ENCODE measurements at places on chromosomes 11 and 22.

DNA sequence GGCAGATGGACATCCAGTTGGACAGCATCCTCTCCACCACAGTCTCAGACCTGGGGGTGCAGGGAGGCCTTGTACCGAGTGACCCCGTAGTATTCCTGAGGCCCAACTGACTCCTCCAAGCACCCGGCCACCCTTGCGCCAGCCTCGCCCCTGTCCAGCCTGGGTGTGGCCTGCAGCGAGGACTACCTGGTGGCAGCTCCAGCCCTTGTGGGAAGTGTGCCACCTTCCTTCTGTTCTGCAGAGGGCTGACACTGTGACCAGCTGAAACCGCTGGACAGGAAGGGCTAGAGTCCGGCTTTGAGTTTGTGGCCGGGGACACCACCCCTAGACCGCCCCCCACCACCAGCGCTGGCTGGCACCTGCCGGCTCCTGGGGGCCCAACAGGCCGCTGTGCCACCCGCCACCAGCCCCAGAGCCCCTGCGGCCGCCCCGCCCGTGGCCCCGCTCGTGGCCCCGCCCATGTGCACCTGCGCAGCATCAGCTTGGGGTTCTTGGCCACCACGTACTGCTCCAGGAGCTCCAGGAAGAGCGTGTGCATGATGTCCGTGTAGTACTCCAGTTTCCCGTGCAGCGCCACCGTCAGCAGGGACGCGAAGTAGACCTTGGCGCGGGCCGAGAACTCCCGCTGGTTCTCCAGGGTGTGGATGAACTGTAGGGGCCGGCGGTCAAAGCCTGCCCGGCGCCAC lies 10.0 kb upstream of the MAPK11 start:
- no peak for DNase-seq

DNA sequence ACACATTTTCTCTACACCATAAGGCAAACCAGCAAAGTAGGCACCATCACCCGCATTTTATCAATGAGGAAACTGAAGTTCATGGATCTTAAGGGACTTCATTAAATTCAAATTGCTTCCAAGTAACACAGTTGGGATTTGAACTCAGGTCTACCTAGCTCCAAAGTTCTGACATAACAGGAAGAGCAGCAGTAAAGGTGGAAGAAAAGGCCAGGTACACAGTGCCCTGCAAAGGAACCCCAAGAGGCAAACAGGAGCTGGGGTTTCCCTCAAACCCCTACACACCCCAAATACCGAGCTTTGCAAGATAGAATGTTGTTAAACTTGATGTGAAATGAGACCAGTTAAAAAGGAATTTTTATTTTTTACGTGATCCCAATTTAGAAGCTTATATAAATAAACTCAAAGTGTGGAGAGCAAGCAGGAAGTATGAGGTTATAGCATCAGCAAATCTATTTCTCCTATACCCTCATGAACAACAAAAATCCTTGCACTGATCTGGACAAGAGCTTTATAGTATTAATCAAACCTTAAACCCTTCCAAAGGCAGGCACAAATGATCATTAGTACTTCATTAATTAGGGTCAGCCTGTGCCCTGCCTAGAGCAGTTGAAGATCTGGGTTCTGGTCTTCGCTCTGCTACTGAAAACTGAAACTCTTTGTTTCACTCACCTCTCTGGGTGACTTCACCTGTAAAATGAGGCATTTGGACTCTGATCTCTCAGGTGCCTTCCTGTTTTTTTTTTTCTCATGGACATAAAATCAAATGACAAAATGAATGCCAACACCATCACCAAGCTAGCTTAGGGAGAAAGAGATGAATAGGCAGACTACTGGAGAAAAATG lies 36.5 kb downstream of the SYTL2 start:
- DNase-seq = no peak

DNA sequence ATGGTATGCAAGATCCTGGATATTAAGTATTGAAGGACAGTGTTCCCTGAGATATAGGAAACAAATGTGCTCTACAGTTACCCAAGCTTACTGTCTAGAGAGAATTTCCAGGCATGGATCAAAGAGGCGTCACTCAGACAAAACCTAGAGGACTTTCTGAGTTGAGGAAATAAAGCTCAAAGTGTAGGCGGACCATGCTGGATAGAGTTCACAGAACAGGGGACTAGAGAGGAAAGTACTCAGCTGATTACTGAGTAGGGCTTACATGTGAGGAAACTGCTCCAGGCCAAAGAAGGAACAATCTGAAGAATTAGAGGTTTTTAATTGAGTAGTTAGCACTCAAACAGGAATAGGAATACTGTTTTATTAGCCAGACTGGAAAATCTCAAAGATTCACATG lies 193.3 kb downstream of the TMEM135 start:
- DNase-seq = no peak

DNA sequence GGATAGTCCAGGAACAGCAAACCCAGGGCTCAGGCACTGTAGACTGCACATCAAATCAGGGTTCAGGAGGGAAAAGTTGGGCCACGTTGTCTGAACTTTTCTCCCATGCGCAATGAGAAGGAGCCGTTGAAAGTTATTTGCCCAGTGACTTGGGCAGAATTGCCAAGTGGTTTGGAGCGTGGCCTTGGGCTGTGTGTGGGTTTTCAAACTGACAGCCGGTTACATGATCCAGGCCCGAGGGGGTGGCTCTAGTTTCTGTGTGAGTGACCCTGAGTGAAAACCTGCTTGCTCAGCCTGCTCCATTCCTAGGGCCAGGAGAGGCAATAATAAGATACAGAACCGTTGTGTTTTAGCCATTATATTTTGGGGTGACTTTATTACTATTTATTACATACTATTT lies 20.3 kb downstream of the MB start:
- no peak for DNase-seq

DNA sequence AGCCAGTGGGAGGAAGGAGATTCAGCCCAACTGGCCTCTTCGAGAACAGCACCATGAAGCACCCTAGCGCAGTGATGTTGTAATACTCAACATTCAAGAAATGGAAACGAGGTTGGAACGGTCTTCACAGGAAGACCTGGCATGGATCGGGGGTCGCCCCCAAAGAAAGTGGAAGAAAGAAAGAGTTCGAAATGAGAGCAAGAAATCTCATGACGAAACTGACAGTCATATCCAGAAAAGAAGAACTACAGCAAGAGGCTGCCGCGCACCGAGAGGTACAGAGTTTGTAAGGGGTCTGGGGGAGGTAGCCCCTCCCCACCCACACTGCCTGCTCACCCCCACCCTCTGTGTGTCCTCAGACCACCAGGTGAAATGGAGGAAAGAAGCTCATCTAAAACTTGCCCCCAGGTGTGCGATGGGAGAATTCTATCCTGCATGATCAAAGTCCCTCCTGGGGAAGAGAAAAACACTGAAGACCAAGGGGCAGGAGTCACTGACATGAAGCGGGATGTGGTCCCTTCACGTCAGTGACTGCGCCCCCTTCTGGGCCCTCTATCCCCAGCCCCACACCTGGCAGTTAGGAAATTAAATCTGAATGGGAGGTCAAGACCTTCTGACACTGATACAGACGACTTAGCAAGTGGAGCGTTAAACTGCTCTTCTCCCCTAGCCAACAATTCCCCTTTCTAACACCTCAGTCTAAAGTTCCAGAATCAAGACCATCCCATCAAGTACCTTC lies 52.9 kb upstream of the SPATA19 start:
- DNase-seq = no peak

GRCh38 chr11:121688860-121689614 lies 236.3 kb upstream of the SORL1-AS1 start:
- no peak for DNase-seq

GRCh38 chr11:95556342-95557163 lies 233.0 kb downstream of the FAM76B start:
- no peak for DNase-seq

GRCh38 chr22:35069541-35069940 lies 3.6 kb downstream of the ISX start:
- no peak for DNase-seq

DNA sequence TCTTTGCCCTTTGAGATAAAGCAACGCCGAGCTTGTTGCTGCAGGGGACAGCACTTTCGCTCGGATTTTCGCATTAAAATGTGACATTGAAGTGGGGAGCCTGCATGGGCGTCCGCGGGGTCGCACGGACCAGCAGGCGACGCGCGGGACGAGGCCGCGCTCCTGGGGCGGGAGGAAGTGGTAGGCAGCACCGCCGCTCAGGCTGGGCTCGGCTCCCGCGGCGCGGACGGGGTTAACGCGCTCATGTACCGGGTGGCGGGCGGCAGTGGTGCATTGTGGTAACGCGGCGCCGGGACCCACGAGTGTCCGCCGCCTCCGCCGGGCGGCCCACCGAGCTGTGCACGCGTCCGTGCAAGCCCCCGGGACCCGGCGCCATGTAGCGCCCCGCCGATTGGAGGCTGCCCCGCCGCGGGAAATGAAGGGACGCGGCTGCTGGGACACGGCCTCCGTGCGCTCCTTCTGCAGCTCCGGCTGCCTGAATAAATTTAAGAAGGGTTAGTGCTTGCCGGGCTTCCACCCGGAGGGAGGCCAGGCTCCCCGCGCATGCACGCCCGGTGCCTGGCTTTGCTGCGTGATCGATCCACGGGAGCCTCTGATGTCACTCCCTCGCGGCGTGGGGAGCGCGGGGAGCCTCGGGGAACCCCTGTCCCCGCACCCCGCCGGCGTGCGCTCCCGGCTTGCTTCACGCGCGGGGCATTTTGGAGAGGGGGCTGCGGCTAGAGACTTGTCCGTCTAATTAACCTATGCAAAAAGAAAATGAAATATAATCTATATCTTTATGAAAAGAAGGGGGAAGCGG lies 127.7 kb downstream of the OSBP2 start:
- no peak for DNase-seq

DNA sequence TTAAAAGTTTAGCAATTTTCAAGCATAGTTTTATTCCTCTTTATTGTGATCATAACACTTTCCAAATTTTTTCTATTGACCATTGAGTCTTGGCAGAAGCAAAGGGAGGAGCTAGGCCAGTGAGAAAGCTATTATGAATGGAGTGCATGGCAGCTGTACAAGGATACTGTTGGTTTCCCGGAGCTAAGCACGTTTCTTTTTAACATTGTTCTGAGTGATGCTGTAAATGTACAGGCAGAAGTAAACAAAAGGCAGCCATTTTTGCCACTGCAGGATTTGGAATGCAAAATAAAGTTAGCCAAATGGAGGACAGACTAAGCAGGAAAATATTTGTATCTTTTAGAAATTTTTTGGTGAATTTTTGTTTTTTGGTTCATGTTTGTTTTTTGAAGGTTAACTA lies 16.2 kb downstream of the CBL start:
- DNase-seq = no peak

GRCh38 chr22:20236052-20236717 lies 31.9 kb downstream of the RTN4R start:
- DNase-seq = no peak

GRCh38 chr11:77446911-77447629 lies 26.8 kb downstream of the PAK1 start:
- DNase-seq = no peak

- no peak for DNase-seq
Observed at GRCh38 chr11:131065435-131066413, 149.4 kb upstream of the SNX19 start.

- no peak for DNase-seq
Observed at GRCh38 chr22:32042924-32043323, at the start of gene SLC5A1. Gene SLC5A1, plus strand, starts transcription at chr22:32043261. Its CDS starts 21 bp downstream, at chr22:32043282.

DNA sequence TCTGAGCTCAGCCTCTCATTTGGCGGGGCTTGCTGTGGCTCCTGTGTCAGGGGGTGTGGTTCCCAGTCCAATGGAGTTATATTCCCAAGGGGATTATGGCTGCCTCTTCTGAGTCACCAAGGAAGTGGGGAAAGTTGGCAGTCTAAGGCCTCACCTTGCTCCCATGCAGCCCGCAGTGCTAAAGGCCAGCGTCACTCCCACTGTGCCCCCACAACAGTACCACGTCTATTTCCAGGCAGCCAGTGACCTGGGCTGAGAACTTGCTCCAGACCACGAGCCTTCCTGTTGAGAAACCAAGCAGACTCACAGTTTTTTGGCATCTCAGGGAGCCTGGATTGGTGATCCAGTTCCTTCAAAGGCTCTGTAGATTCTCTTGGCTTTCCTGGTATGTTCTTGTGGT lies 45.6 kb downstream of the OR2AT4 start:
- no peak for DNase-seq

GRCh38 chr11:79661373-79661772 lies 220.5 kb upstream of the TENM4 start:
- no peak for DNase-seq

DNA sequence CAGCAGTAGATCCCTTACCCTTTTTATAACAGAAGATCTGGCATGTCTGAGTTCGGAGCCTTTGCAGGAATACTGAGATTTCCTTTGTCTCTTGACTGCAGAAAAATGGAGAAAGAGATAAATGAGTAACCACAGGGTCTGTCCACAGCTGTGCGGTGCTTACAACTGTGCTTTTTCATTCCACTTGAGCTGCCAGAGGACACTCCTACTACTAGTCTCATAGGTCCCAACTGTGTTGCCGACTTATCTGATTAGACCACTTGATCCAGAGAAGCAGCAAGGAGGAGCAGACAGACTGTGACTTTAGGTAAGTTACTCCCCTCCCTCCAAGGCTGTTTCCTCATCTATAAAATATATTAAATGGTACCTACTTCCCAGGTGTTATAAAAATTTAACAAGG lies 17.5 kb downstream of the FAM227A start:
- DNase-seq = no peak

DNA sequence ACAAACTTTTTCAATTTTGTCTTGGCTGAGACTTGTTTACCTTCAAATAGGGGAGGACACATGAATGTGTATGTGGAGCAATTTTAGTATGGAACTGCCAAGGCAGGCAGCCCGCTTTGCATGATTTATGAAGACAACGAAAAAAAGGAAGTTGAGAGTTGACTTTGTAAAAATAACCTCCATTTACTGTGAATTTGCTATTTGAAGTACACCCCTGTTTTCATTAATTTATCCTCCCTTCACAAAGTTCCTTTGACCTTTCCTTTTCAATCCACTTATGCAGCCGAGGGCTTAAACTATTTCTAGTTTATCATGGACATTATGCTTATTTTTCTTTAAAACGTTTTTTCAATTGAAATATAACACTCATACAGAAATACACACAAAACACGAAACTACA lies 369.6 kb upstream of the CADM1 start:
- no peak for DNase-seq

DNA sequence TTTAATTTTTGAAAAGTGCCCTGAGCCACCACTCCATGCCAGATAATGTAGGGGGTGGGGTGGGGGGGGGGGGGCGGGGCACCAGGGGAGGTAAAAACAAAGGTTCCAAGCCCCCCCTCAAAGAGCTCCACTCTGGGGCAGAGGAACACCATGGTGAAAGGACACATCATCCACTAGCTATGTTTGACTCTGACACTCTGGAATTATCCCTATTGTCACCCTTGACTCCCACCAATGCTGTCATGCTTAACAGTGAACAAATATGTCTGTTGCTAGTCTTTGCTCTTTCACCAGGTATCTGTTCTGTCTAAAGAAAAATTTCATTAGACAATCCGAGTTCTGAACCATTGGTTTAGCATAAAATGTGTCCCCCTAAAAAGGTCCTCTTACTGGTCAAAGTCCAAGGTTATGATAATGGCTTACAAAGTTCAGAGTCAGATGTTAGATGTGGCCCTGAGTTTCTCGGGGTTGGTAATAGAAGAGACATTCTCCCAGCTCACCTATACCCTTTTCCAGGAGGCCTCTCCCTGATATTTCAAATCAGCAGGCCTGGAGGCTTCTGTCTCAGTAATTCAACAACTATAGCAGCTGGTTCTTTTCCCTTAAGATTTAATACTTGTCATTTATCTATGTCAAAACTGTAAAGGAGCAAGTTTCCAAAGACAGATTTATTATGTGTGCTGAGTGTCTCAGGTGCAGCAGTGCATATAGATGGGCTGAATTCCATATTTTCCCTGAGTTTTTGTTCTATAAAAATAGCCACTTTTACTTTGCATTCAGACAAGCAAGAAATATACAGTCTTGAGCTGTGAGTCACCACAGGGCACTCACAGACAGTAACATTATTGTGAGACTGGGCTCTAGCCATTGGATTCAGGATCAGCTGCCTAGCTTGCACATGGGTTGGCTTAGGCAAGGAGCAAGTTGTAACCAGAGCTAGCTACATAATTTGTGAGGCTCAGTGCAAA lies 174.1 kb downstream of the CSNK2A3 start:
- DNase-seq = no peak
